Activated T-cell treated with anti-CD3 and anti-CD28 coated beads, Interleukin-2, amount 50 U/mL, for 1 hour (primary cell): ENCODE measurements at places on chromosomes 13 and 19.

GRCh38 chr13:108044954-108045353, 170.4 kb downstream of the LIG4 start:
- DNase-seq, result no peak

DNA sequence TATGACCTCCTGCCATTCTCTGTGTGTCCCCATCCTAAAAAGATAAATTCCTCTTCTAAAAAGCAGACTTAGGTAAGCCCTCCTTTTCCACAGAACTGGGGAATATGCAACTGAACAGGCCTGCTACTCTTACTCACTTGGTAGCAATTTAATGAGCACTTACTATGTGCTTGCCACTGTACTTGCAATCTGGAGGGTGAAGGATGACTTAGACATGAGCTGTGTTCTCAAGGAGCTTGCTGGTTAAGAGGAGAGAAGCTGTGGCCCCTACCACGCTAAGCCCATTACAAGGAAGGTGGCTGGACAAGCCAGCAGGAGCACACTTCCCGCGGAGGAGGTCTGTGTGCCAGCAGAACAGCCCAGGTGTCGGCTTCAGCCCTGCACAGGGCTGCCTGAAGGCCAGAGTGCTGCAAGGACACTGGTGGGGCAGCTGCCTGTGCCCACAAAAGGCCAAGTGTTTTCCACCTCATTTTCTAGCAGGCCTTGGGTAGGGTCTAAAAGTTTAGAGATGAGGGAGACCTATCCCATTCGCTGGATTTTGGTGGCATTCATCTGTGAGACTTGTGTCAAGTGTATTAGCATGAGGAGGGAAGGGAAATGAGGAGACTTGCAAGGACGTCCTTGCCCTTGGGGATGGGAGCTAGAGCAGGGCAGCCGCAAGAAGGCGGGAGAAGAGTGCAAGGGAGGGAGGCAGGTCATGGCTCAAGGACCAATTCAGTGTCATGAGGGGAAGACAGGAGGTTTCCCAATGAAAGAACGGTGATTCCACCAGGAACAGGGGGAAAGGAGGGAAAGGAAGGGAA, 52.0 kb downstream of the COL4A1 start:
- DNase-seq, result no peak

GRCh38 chr13:31803311-31803710, 64.0 kb downstream of the RXFP2 start:
- DNase-seq, result no peak

DNA sequence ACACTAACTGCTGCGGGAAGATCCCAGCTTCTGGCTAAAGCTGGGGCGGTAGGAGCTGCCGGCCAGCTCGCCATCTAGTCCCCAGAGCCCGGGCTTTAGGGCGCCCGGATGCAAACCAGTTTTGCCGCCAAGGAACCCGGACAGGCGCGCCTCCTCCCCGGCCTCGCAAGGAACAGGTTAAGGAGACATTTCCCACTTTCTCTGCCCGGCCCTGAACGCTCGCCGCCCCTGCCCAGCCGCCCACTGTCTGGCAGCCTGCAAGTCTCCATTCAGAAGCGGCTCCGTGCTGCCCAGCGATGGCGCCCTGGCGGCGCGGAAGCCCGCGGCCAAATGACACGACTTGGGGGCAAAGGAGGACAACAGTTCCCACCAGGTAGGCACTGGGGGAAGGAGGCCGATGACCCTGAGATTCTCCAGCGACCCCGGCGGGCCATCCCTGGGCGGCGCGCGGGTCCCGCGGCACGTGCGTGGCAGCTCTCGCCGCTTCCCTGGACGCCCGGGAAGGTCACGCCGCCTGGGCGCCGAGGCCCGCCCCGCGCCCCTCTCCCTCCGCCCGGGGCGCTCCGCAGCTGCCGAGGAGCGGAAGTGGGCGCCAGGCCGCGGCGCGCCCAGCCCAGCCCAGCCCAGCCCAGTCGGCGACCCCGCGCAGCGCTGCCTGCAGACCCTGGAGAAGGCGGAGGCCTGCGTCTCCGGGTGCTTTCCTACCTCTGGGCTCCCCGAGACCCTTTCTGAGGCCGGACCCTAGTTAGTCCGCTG, 42.2 kb upstream of the HNRNPA1L2 start:
- no peak for DNase-seq

GRCh38 chr13:89695343-89696257, 1651.9 kb upstream of the MIR17HG start:
- no peak for DNase-seq

- peak; percentile 31 for DNase-seq
These were observed 34.5 kb upstream of the ATP1A3 start for GRCh38 chr19:42028304-42029216.

GRCh38 chr13:50805805-50806204, 37.7 kb downstream of the DLEU7 start:
- no peak for DNase-seq

- DNase-seq, result no peak
These were observed 21.4 kb upstream of the FRY start for GRCh38 chr13:32010136-32010535.

GRCh38 chr13:99974296-99974938, 2.9 kb upstream of the ZIC5 start:
- no peak for DNase-seq

DNA sequence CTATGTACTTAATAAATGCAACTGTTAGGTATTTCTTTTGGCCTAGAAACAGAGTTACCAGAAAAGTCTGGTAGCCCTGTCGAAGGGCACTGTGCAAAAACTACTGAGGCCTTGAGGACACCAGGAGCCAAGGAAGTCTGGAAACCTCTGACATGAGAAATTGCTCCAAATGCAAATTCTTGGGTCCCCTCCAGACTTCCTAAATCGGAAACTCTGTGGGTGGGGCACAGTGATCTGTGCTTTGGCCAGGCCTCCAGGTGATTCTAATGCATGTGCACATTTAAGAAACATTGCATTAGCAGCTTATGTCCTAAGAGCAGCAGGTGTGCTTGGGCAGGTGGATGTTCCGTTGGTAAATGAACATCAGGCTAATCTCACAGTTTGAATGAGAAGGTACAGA, 50.0 kb downstream of the STARD13 start:
- DNase-seq, result no peak

DNA sequence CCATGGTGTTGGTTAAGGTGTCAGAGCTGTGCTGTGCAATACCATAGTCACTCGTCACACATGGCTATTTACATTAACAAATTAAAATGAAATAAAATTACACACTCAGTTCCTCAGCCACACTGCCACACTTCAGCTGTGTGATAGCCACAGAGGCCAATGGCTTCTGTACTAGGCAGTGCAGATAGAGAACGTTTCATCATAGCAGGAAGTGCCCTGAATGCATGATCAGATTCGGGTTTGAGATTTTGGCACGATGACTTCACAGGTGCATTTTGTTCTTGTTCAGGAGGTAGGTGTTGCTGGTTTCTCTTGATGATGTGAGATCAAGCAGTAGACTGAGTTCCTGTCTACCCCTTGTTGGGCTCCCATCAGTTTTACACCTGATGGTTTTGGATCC, 6.5 kb downstream of the ARMC6 start:
- no peak for DNase-seq

GRCh38 chr19:30132343-30133075, 190.5 kb downstream of the URI1 start:
- DNase-seq, result no peak

- DNase-seq, result no peak
These were observed 33.2 kb upstream of the CASP14 start for GRCh38 chr19:15015946-15016542.

DNA sequence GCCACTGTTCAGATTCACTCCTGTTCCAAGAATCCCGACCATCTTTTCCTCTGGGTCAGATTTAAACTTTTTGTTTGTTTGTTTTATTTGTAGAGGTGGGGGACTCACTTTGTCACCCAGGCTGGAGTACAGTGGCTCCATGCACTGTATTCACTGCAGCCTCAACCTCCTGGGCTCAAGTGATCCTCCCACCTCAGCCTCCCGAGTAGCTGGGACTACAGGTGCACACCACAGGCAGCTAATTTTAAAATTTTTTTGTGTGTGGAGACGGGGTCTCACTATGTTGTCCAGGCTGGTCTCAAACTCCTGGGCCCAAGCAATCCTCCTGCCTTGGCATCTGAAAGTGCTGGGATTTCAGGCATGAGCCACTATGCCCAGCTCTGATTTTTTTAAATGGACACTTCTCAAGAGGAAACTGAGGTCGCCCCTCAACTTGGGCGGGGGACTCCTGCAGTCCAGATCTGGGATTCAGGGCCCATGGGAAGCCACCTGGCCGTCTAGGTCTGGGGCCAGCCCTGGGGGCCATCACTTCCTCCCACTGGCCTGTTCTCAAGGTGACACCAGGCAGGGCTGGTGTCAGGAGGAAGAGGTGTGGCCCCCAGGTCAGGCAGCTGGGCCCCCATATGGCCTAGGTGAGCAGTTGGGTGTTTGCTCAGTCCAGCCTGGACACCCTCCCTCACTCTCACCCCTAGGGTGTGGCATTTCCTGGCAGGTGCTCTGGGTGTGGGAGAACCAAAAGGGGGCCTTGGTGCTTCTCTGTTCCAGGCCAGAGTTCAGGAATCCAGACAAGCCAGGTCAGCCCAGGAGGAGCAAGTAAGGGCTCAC, 1.3 kb downstream of the B3GNT3 start:
- no peak for DNase-seq

DNA sequence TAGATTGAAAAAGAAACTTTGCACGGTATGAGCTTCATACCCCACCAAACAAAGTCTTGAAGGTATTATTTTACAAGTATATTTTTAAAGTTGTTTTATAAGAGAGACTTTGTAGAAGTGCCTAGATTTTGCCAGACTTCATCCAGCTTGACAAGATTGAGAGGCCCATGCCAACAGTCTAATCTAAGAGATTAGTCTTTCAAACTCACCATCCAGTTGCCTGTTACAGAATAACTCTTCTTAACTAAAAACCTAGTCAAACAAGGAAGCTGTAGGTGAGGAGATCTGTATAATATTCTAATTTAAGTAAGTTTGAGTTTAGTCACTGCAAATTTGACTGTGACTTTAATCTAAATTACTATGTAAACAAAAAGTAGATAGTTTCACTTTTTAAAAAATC, 41.9 kb upstream of the RAP2A start:
- no peak for DNase-seq

GRCh38 chr13:85536706-85537105, 262.5 kb downstream of the SLITRK6 start:
- DNase-seq, result no peak

DNA sequence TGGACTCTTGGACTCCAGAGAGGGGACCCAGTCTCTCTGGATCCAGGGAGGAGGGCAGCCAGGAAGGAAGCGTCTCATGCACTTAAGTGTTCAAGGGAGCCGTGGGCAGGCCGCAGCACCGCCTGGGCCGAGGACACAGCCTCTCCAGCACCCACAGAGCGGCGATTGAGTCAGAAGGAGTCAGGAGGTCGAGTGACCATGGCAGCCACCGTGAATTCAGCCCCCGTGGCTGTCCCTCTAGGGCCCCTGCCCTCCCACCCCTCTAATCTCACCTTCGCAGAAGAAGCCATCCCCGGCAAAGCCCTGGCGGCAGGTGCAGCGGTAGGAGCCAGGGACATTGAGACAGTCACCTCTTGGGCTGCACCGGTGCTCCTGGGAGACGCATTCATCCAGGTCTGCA, 38.0 kb downstream of the FBN3 start:
- no peak for DNase-seq

DNA sequence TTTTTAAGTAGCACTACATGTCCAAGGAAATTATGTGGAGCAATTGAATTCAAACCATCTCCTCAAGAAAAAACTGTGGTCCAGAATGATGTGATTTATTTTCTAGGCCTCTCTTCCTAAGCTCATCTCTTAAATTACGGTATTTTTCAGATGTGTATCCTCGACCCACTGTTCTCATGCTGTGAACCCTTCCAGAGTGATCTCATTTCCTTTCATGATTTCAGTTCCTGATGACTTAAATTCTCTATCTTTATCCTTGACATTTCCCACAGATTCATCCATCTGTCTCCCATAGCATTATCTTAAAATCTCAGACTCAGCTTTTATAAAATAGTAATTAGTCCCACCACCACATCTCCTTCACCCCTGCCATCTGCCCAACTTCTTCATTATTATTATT, 117.6 kb upstream of the SPRY2 start:
- no peak for DNase-seq

DNA sequence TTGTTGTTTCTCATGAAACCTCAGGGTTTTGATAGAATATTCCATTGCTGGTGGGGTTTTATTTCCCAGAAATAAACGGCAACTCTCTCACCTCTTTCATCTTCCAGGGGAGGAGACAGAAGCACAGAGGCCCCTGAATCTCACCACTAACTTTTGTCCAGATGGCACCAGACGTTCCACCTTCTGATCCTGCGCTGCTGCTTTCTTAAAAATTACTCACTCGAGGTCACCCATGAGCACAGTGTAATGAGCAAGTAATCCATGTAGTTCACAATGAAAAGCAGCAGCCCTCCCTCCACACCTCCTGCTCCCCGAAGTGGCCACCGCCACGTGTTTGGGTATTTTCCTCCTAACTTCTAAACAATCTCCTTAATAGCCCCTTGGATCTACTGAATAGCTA, 51.3 kb downstream of the TEX29 start:
- no peak for DNase-seq

- no peak for DNase-seq
These were observed 12.1 kb upstream of the NDFIP2 start for GRCh38 chr13:79468819-79469218.

DNA sequence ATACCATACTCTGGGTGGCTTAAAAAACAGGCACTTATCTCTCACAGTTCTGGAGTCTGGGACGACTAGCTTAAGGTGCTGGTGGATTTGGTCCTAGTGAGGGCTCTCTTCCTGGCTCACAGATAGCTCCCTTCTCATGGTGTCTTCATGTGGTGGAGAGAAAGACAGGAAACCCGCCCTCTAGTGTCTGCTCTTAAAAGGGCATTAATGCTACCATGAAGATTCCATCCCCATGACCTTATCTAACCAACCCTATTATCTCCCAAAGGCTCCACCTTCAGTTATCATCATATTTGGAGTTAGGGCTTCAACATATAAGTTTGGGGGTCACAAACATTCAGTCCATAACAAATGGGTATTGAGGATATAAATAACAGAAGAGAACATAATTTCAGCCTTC, 139.4 kb downstream of the HS6ST3 start:
- DNase-seq, result no peak

DNA sequence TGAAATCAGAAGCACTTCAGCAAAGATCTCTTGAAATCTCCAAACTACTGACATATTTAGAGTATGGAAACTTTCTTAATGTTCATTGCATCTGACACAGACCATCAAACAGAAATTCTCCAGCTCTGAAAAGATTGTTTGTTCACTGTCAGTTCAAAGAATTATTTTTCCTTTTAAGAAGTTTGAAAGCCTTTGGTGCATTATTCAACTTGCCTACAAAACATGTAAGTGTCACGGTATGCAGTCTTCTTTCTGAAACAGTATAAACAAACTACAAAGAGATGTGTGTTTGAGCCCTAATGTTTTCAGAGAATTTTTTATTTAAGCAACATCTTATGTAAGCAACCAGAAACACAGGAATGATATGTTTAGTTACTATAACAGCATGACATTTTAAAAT, 125.4 kb downstream of the FGF14 start:
- DNase-seq, result no peak

DNA sequence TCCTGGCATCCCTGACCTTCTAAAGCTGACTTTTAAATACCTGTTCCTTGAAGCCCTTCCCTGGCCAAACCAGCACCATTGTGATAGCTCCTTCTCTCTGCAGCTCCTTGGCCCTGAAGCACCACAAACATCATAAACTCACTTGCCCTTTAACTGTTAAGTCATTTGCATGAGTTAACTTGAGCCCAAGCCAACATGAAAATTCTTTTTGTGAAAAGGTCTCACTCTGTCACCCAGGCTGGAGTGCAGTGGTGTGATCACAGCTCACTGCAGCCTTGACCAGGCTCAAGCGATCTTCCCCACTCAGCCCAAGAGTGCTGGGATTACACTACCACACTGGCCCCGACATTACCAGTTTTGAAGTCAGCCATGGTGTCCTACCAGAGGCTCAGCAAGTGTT, 87.8 kb downstream of the ZIC5 start:
- DNase-seq, result no peak
